Hematopoietic multipotent progenitor cell treated with erythropoietin and hydrocortisone succinate and interleukin-3 and kit ligand, for 15 days (in vitro differentiated cells): ENCODE measurements at places on chromosomes 4 and X.

DNA sequence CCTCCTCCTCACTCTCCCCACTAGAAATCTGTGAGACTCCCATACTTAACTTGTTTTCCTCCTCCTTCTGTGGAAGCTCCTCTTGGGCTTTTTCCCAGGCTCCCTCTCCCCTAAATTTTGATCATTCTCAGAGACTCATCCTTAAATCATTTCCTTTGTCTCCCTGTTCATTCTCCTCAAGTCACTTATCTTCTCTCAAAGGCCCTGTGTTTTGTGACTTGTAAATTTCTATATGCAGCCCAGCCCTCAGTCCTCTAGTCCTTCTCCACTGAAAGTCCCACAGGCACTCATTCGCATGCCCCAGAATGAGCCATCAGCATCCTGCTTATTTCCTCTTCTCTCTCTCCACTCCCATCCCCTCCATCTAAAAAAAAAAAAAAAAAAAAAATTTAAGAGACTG lies 171.8 kb downstream of the SOWAHB start:
- no peak for DNase-seq

DNA sequence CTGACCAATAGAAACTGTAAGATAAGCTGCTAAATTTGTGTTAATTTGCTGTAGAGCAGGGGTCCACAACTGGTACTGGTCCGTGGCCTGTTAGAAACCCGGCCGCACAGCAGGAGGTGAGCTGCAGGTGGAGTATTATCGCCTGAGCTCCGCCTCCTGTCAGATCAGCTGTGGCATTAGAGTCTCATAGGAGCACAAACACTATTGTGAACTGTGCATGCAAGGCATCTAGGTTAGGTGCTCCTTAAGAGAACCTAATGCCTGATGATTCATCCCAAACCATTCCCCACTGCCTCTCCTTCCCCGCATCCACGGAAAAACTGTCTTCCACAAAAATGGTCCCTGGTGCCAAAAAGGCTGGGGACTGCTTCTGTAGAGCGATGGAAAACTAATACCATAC lies 19.7 kb downstream of the FBXW7 start:
- no peak for DNase-seq

DNA sequence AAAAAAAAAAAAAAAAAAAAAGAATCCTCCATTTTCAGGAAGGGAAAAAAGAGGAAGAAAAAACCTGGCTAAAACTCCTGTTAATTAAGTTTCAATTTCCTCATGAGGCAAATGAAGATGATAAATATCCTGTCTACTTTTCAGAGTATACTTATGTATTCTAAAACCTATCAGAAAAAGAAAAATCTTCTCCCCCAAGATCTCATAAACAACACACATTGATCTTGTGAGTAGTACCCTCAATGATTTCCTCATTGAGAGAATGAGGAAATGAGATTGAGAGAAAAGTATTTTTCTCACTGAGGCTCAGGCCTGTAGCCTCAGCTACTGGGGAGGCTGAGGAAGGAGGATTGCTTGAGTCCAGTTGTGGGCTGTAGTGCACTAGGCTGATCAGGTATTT lies 146.7 kb downstream of the TET2 start:
- DNase-seq: no peak

GRCh38 chr4:76904646-76905190 lies 6.8 kb upstream of the SOWAHB start:
- no peak for DNase-seq

- no peak for DNase-seq
Observed at GRCh38 chr4:83906561-83906960, 370.7 kb downstream of the GPAT3 start.

DNA sequence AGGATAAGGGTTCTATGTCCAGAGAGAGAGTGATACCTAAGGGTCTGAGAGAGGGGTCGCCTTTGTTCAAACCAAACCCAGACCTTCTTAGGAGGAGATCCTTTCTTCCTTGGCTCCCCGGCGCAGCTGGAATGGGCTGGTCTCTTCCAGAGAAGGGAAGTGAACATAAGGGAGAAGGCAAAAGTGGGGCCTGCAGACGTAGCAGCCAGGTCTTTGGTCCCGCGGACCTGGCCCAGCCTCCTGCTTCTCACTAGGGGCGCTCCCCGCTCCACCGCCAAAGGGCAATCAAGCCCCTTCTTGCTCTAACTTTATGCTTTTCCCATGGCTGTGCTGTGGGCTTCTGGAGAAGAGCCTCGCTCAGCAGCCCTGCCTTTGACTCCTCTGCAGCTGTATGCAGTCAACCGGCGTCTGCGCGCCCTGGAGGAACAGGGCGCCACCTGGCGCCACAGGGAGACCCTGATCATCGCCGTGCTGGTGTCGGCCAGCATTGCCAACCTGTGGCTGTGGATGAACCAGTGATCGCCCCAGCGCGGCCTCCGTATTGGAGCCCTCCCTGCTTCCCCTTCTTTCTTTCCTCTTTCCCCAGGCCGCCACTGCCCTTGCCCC lies 6.5 kb downstream of the FATE1 start:
- DNase-seq: no peak

GRCh38 chrX:107716816-107717700 lies 58.5 kb downstream of the TSC22D3 start:
- peak; percentile 79 for DNase-seq

GRCh38 chrX:2479420-2479780 lies 21.4 kb downstream of the DHRSX start:
- DNase-seq: no peak

DNA sequence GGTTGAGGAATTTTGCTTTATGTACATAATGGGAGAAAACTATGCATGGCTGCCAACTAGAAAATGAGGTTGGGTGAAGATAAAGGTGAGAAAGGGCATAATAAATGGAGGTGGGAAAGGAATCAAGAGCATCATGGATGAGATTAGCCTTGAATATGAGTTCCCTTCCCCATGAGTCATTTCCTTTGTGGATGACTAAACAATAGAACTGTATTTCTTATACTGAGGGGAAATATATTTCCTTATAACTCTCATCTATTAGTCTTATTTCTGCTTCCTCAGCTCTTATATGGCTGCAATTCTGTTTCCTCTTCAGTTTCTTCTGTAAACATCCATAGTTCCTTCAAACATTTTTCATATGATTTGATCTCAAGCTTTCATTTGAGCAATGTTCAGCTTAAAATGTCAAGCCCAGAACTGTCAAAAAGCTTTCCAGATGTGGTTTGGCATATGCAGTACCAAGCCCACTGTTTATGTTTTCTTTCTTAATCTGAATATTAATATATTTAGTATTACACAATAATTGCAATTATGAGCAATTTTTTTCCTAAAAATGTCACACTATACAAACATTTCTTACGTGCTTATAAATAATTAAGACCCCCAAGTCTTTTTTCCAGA lies 100.7 kb upstream of the GRPR start:
- no peak for DNase-seq

DNA sequence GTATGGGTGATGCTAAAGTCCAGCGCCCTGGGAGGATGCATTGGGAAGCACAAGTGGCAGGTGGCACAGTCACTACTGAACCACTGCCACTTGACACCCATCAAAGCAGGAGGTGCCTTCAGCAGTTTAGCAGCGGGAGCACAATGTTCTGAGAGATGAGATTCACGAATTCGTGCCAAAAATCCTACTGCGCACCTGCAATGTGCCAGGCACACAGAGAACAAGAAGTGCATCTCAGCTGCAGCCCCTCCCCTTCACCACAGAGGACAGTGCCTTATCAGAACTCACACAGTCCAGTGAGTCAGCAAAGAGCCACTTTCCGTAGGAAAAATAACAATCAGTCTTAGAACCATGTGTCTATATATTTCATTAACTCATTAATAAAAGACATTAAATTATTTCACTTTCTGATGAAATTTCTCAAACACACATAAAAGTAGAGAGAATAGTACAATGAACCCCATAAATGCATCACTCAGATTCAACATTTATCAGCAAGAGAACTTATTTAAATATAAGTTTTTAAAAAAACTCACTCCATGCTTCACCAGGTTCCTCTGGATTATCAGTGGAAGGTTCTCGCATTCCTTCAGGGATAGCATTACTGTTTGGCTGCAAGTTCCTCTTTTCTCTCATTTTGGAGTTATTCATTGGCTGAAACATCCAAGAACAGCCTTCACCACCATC lies 47.0 kb downstream of the BEND2 start:
- peak; percentile 46 for DNase-seq

DNA sequence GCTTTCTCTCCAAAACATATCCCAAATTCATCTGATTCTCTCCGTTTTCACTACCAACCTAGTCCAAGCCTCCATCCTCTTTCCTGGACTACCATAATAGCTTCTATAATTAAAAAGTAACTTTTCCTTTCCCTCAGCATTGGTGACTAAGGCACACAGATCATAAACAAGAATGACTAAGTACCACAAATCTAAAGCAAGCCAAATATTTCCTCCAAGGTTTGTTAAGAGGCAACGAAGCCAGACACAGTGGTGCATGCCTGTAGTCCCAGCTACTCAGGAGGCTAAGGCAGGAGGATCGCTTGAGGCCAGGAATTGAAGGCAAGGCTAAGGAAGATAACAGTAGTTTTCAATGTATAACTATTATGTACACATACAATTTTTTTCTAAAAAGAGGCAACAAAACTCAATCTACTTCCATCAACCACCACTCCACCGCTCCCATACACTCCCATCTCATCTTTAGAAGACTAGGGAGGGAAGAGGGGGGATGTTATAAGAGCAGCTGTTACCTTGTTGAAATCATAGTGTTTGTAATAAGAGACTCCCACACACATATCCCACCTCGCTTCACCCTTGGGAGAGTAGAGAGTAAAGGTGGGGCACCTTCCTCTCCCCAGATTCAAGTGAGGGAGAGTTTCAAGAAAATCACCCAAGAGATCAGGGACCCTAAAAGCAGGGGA lies 4.2 kb upstream of the JCHAIN start:
- no peak for DNase-seq

DNA sequence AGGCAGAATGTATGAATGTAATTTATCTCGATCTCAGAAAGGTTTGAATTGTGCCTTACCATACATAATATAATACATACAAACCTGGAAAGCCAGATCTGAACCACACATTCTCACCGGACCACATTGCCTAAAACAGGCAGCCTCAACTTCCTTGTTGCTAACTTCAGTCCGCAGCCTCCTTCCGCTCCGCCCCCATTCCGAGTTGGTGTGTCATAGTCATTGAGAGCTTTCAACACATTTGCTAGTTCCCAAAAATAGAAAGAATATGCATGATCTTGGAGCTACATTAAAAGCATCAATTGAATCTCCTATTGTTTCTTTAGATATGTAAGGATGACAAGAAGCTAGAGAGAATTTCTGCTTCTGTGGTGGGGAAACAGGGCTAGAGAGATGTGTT lies 127.2 kb downstream of the ARHGEF9 start:
- no peak for DNase-seq

GRCh38 chrX:112025753-112026152 lies 56.8 kb downstream of the TRPC5 start:
- DNase-seq: no peak

DNA sequence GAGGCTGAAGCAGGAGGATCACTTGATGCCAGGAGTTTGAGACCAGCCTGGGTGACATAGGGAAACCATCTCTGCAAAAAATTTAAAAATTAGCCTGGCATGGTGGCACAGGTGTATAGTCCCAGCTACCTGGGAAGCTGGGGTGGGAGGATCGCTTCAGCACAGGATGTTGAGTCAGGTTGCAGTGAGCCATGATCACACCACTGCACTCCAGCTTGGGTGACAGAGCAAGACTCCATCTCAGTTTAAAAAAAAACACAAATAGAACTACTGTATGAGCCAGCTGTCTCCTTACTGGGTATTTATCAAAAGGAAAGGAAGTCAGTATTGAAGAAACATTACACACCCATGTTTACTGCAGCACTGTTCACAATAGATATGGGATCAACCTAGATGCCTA lies 138.7 kb downstream of the RAP1GDS1 start:
- no peak for DNase-seq

- no peak for DNase-seq
Observed at GRCh38 chrX:47629419-47630200, at the start of gene CFP. TSS of gene CFP (minus strand) at chrX:47629930. CDS start at chrX:47629844, 86 bp downstream.

GRCh38 chr4:139392797-139393196 lies 61.1 kb upstream of the RAB33B start:
- no peak for DNase-seq

- DNase-seq: no peak
Observed at GRCh38 chr4:92812652-92813051, 508.9 kb downstream of the GRID2 start.

GRCh38 chr4:105126311-105127169 lies 20.1 kb upstream of the TET2 start:
- DNase-seq: no peak

GRCh38 chr4:948101-948935 lies 16.1 kb downstream of the TMEM175 start:
- no peak for DNase-seq

DNA sequence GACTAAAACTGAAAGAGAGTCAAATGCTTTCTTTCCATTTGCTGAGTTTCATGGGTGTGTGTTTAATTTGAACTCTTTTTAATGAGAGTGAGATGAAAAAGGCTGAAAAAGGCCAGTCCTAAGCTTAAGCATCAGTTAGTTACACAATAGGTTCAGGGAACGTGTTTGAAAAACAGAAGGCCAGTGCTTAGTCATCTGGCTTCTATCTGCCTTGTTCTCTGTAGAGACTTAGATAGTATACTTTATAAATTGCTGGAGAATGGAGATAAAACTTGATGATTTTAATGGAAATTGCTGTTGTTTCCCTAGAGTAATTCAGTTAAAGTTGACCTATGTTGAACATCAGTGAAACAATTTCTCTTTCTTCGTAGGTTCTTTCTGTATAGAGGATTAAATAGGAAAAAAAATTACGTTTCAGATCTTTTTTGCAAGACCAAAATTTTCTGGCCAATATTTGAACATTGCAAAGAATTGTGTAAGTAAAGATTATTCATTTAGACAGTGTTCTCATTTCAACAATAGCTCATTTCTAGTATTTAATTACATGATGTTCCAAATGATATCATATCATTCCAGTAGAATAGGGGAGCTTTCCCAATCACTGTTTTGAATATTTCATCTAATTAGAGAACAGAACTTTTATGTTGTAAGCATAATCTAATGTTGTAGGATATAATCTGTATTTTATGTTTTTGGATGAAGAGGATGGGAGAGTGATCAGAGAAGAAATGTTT lies 1088.8 kb downstream of the ADGRL3 start:
- DNase-seq: no peak

- DNase-seq: no peak
Observed at GRCh38 chr4:118941799-118942198, 53.1 kb downstream of the SYNPO2 start.

DNA sequence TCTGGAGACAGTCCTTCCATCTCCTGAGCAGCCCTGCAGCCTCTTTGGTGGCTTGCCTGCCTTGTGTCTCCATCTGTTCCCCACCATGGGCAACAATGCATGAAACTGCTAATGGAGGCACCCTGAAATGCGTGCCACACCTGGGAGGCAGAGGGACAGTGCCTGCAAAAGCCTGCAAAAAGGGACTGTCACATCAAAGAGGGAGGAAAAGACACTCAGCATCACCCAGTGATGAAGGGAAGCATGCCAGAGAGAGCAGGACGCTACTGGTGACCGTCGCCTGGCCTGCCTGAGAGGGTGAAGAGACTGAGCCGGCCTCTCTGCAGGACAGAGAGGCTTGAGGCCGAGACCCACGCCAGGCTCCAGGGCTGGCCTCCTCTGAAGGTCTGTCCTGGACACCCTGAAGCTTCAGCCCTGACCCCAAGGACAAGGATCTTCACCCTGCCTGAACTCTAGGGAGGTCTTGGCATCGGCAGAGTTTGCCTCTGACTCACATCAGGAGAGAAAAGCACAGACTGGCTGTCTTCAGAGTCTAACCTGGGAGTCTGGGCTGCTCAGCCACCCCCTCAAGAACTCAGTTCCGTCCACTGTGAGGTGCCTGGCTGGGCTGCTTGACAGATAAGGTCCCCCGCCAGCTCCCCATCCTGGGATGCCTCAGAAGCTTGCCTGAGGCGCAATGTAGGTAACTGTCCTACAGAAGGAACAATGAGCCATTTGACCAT lies 8.1 kb downstream of the ACSL1 start:
- DNase-seq: no peak
